ENCODE measurements at places on chromosomes 1 and 21.
A peak's percentile ranks its signal among the peaks of the same experiment; 100 is the strongest.

GRCh38 chr1:89918127-89918793, 76.7 kb upstream of the ZNF326 start:
- peak; percentile 5 for DNase-seq

- DNase-seq, result no peak
Measured at GRCh38 chr1:47568763-47569162, 130.9 kb downstream of the FOXD2 start.

- DNase-seq, result no peak
Measured at GRCh38 chr1:171087896-171088295, 2.8 kb upstream of the FMO3 start.

DNA sequence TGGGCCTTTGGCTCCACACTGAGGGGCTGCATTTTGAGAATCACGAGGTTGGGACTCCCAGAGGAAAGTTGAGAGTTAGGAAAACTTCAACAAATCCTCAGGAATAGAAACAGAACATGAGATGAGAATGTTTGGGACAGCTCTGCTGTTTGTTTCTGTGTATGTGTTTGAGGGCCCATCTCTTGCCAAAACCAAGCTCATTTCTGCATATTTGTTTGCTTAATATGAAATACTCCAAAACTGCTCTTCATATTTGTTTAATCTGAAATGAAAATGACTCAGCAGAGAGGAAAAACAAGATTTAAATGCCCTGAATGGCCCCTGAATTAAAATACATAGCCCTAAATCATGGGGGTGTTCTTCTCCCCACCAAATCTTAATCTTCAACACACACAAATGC, 78.1 kb downstream of the DDR2 start:
- DNase-seq, result no peak

DNA sequence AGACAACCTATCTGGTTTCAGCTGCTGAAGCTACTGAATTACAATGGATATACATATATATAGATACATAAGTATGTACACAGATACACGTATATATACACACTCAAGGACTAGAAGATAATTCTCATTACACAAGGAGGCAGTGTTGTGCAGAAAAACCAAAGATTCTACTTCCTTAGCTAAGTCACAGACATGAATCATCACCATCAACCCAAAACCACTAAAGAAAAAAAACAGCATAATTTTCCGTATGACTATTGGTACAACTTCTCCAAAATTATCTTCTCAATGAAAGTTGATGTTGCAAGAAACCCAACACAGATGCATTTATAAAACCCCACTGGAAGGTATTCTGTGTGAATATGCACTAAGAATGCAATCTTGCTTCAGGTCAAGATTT, 36.8 kb upstream of the RPF1 start:
- peak; percentile 47 for DNase-seq

GRCh38 chr1:41800311-41800829, 118.4 kb downstream of the HIVEP3 start:
- peak; percentile 15 for DNase-seq
